ENCODE measurements at places on chromosomes 5 and 9.

GRCh38 chr5:112681481-112681908 is 56.2 kb upstream of the APC start:
- DNase-seq = no peak

DNA sequence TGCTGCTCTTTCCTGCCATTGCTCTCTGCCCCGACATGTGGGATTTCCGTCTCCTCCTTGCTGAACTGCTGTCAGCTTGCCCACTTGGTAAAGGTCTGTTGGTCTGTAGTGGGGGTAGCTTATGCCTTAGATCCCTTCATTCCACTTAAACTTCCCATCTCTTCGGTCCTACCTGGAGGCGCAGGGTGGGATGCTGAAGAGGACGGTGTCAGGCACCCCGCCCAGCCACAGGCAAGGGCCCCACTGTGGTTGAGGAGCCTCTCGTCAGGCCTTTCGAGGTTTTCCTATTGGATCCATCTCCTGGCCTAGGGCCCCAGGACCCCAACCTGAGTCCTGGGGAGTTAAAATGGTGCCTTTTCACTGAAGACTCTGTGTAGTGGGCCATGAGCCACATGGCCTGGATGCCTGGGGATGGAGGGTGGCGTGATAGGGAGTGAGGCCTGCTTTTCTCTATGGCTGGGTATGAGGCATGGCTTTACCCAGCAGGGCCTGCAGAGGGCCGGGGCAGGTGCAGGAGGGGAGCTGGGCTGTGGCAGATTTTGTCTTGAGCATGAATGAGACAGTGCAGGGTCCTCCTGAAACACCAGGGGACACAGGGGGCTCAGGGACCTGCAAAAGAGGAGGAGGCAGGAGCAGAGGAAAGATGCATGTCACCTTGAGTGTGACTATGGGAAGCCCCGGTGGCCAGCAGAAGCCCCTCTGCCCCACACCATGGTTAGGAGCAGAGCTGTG is 25.8 kb upstream of the RNF130 start:
- DNase-seq = no peak

- DNase-seq = peak; percentile 48
Observed at GRCh38 chr9:132006677-132007370, 72.8 kb downstream of the MED27 start.

DNA sequence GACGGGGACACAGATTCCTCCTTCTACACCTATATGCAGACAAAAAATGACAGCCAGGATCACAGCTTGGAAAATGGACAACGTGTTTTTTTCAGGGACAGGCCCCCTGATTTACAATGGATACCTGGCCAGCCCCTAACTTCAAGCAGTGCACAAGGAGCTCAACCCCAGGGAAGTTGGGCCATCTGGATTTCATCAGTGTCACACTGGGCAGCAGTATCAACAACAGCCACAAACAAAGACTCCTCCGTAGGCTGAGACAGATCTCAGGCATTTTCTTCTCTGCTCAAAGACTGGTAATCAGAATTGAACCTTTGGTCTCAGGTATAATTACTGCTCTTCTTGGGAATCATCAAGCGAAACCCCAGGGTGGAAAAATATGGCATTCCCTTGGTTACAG is 374.0 kb downstream of the ZNF608 start:
- no peak for DNase-seq

GRCh38 chr5:57895766-57896165 is 413.2 kb upstream of the ACTBL2 start:
- peak; percentile 46 for DNase-seq

- DNase-seq = no peak
Observed at GRCh38 chr5:103035701-103036100, 84.2 kb downstream of the GIN1 start.

DNA sequence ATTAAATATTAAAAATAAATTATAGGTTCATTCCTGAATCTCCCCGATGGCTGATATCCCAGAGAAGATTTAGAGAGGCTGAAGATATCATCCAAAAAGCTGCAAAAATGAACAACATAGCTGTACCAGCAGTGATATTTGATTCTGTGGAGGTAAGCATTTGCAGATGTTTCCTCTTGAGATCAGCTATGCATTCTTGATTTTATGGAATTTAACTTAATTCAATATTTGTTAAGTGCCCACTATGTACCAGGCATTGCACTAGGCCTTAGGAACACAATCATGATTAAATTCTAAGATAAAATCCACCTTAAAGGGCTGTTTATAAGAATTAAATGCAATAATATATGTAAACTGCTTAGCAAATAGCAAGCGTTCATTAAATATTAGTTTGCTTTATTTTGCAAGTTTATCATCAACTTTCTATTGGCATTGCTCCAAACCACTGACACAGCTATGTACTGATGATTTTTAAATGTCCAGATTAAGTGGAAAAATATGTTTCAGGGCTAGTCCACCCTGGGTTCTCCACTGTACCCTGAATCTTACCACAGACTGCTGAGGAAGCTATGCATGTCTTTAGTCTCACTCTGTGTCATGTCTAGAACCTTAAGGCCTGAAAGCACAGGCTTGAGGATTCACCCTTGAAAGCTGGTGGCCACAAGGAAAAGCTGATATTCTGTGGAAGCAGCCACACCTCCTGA is 33.2 kb downstream of the SLC22A4 start:
- peak; percentile 14 for DNase-seq

- no peak for DNase-seq
Observed at GRCh38 chr9:6096821-6097220, 81.4 kb upstream of the RANBP6 start.

DNA sequence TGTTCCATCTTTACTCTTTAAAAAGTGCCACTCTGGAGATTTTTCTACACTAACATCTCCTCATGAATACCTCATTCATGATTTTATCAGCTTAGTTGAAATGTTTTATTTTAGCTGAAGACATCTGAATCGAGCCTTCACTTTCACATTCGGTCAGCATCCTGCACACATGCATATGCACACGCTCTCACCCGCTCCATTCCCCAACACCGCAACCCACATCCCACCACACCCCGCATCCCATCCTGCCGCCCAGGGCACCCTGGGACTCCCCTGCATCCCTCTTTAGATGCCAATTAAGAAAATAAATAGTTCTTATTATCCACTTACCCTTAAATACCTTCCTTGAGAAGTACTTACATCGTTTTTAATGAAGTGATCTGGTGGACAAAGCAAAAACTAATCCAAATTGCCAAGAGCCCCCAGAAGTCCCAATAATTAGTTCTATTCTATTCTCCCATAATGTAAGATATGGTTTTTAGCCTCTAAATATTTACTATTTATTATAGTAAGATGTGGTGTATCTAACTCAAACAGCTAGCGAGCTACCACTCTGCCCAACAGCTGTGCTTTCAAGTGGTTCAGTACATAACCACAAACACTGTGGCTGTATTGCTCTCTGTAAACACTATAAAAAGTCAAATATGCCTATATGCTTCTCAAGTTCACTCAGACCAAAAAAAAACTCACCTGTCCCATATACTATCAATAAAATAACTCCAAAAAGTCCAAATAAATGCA is 38.2 kb downstream of the GZMK start:
- DNase-seq = no peak

GRCh38 chr5:117872798-117873368 is 1115.5 kb downstream of the DTWD2 start:
- DNase-seq = no peak

- DNase-seq = no peak
Observed at GRCh38 chr5:116451066-116451465, 123.6 kb downstream of the SEMA6A start.

DNA sequence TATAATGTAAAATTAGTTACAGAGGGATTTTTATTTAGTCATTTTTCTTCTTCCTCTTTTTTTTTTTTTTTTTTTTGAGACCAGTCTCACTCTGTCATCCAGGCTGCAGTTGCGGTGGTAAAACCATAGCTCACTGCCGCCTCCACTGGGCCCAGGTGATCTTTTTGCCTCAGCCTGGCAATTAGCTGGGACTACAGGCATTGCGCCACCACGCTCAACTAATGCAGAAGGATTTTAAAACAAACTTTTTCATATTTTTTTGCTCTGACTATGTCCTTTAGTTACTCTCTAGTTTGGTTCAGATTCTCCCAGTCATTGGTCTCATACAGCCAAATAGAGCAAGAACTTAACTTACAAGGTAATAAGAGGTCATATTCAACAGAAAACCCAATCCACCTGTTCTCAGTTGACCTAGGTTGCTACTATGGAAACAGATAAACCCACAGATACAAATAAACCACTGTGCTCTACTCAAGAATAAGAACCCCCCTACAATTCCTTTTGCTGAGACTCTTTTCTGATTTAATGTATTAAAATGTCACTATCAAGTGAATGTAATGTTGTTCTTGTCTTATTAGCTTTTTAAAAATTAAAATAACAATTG is 50.1 kb upstream of the TTC39B start:
- DNase-seq = no peak

- DNase-seq = peak; percentile 74
Observed at GRCh38 chr5:83718195-83718825, 2.3 kb downstream of the HAPLN1 start.

DNA sequence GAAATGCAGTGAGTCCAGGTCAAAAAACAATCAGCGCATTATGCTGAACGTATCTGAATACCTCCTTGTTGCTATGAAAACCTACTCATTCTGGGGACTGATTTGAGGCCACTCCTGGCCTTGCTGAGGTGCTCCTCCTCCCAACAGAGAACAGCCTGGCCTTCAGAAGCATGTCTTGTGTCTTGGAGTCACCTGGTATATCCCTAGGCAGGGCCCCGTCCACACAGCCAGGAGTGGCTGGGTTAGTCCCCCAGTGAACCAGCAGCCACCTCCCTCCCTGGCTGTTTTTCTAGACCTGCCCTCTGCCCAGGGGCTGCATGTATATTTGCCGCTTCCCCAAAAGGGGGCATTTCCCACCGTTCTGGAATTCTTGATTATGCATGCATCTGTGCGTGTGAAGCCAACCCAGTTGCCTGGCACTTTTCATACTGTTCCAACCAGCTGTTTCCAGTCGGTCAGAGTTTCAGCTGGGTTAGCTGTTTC is 99.2 kb upstream of the SPATA31C2 start:
- DNase-seq = no peak

GRCh38 chr9:97468658-97469448 is 32.6 kb upstream of the TMOD1 start:
- peak; percentile 52 for DNase-seq

DNA sequence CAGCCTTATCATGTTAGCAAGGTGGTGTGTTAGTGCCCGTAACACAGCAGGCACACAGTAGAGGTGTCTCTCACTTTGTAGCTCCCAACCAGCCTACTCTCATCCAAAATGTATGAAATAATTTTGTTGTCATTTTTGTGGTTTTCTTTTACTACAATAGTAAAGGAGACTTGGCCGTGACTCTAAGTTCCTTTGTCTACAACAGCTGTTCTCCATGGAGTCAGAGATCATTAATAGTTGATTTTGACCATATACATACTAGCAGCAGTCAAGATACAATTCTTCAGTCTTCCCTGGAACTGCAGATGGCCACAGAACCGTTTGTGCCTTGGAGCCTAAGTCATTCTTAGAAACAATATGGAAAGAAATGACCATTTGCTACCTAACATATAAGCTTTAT is 567.1 kb downstream of the TLR4 start:
- no peak for DNase-seq

DNA sequence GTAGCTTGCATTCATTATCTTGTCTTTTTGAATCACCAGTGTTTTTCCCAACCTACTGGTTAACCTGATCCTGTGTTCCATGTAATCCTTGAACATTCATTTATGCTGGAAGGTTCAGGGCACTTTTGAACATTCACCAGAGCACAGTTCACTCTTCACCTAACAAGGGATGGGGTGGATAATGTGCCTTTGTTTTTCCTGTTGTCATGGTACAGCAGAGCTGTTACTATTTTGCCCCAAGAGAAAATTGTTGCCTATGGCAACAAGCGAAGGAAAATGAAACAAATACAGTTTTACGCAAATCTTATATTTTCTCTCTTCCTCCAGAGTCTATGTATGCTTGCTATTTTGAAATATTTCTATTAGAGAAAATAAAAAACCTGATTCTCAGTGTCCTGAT is 60.3 kb upstream of the RIOK2 start:
- DNase-seq = no peak

GRCh38 chr5:174729075-174729680 is 4.8 kb downstream of the MSX2 start:
- no peak for DNase-seq

GRCh38 chr5:127536687-127537086 is 19.2 kb downstream of the PRRC1 start:
- peak; percentile 6 for DNase-seq

DNA sequence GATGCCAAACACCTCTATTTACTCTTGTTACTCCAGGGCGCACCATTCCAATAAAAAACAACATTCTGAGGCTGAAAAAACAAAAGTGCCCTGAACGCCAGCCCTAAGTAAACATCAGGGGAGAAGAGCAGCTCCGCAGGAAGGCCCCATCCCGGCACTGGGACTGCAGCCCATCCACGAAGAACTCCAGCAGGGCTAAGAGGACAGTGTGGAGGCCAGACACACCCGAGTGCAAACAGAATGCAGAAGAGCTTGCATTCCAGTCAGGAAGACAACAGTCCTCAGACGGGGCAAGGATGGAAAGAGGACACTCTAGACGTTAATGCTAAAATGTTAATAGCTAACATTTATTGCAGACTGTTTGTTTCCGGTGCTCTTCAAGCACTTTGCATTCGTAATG is 33.0 kb downstream of the FAM240B start:
- no peak for DNase-seq

- DNase-seq = peak; percentile 53
Observed at GRCh38 chr9:38641985-38642864, 21.8 kb upstream of the ANKRD18A start.

DNA sequence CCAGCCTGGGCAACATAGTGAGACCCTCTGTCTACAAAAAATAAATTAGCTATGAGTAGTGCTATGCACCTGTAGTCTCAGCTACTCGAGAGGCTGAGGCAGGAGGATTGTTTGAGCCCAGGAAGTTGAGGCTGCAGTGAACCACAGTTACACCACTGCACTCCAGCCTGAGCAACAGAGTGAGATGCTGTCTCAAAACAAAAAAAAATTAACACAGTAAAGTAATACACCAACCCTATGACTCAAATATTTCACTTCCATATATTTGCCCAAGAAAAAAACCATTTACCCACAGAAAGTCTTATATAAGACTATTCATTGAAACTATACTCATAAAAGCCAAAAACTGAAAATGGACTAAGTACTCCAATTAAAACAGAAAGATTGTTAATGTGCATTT is 16.2 kb downstream of the SMIM23 start:
- DNase-seq = no peak

DNA sequence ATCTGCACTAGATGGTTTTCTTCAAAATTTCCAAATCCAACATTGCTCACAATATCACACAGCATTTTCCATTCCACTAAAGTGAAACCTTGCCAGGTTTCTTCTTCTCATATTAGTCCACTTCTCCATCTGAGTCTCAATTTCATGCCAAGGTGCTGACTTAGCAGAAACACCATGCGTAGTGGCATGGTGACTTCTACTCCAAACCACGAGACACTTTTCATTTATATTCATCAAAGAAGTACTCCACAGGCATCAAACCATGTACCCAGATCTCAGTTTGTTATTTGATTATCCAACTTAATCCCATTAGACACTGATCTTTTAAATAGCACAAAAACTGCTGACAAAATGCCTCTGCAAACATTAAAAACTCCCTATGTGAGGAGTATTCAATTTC is 233.4 kb upstream of the ITGA1 start:
- no peak for DNase-seq

All from fibroblast of skin of back (primary cell).